Endothelial cell (in vitro differentiated cells): ENCODE measurements at places on chromosomes 4 and X.

- DNase-seq: no peak
Observed at GRCh38 chrX:37876716-37877115, 29.3 kb upstream of the DYNLT3 start.

- no peak for DNase-seq
Observed at GRCh38 chrX:66162331-66162822, 1.7 kb upstream of the HEPH start.

- DNase-seq: peak; percentile 28
Observed at GRCh38 chr4:180953572-180953971, 1289.6 kb upstream of the TENM3 start.

GRCh38 chr4:70239131-70239883 lies 3.1 kb upstream of the CSN3 start:
- no peak for DNase-seq

DNA sequence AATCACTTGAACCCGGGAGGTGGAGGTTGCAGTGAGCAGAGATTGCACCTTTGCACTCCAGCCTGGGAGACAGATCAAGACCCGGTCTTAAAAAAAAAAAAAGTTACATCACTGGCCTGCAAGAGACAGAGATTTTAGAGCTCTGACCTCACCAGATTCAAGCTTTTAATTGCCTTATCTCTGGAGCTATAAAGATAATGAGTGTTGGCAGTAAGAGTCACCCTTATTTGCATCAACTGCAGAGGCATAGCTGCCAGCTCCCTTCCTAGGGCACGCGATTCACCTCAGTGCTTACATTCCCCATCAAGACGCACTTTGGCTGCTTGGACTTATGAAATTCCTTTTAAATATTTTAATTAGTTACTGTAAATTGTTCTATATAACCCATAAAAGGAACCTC lies 12.5 kb upstream of the SPATA4 start:
- DNase-seq: no peak

GRCh38 chr4:4740071-4740470 lies 119.4 kb upstream of the MSX1 start:
- DNase-seq: no peak

DNA sequence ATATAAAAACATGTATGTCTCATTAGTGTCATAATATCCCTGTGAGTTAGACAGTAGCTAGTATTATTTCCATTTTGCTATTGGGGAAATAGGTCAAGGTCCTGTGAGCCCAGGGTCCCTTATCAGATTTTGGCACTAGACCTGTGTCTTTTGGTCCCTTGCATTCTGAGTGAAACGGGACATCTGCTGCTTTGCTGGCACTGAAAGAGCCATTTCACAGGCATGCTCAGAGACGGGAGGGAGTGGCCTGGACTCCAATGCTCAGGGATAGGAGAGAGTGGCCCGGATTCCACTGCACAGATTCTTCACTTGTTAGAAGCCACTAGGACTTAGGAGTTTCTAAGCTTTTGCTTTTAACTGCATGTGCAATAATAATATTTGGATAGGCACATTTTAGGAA lies 177.2 kb downstream of the TSPAN5 start:
- DNase-seq: no peak

DNA sequence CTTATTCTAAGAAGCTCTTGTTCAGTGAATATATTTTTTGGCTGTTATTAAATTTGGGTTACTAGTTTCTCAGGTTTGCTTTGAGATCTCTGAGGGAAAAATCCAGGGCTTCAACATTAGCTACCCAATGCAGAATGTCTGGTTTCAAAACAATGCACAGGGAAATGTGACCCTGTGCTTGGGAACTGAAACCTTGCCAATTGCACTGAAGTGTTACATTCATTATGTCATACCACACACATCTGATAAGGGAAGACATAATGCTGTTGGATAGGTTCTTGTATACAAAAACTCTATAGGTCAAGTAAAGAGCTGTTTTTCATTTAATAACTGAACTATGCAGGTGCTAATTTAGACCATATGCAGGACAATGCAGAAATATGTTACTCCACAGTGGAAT lies 345.3 kb upstream of the BMP3 start:
- no peak for DNase-seq

- no peak for DNase-seq
Observed at GRCh38 chr4:24971192-24971591, 58.4 kb upstream of the CCDC149 start.

DNA sequence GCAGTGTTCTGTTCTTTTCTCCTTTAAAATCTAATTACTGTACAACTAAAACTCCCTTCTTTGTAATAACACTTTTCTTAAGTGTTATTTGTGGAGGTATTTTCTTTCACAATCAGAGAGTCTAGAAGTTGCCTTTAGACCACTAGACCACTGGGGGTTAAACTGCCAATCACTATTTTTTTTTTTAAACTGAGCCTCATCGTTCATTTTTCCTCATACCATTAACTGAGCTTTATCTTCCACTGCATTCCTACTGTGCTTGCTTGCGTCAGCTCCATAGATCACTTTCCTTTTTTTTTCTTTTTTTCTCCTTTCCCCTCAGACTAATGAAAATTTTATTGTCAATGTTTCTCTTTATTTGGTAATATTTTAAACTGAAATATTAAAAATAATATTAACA lies 310.6 kb downstream of the PDHA2 start:
- no peak for DNase-seq

DNA sequence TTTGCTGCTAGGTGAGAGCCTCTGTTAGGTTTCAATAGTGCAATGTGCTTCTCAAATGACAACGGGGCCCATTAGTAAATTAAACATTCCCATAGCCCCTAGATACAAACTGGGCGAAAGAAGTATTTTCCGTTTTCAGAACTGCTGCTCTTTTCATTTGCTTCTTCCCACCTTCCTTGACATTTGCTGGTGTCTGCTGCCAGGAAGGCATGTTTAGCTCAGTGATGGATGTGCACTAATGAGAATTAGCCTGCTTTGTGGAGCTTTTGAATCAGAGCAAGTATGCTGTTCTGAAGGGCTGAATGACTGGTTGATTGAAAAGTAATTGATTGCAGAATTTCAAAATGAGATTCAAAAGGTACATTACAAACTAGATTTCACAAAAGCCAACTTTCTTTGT lies 57.0 kb downstream of the SHROOM3 start:
- no peak for DNase-seq

DNA sequence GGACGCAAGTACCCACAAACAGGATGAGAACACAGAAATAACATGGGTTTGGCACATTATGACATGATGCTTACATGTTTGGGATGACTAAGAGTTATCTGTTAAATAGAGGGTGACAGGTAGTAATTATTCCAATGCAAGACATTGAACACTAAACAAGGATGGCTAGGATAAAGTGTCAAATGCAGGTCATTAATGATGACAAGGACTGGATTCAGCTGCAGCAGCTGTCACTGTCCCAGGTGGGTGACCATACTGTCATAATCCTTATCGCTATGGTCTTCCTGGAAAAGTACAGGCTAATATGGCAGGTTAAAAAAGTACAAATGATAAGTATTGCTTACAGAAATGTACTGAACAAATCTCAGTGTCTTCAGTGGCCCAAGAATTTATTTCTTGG lies 123.9 kb downstream of the ANTXR2 start:
- DNase-seq: no peak

- DNase-seq: no peak
Observed at GRCh38 chrX:148732743-148733142, 232.3 kb downstream of the AFF2 start.

GRCh38 chr4:27085396-27085795 lies 224.8 kb downstream of the STIM2 start:
- no peak for DNase-seq

- DNase-seq: no peak
Observed at GRCh38 chrX:140432346-140433175, 72.3 kb downstream of the SOX3 start.

GRCh38 chrX:136525738-136526606 lies 6.0 kb upstream of the VGLL1 start:
- no peak for DNase-seq

DNA sequence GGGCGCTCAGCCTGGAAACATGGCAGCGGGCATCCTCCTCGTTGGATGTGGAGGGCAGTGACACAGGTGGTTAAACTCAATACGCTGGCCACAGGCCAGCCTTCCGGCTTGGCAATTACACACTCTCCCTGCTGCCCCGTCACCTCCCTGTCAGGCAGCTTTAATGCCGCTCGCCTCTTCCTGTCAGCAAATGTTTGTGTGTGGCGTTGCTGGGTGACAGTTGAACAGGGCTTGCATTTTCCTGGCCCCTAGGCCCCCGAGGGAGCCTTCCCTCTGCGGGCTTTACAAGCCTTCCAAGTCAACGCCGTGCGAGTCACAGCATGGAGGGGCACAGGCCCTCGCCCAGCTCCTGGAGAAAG lies 620.0 kb downstream of the BCOR start:
- DNase-seq: peak; percentile 2

GRCh38 chrX:111376486-111376885 lies 35.5 kb downstream of the DCX start:
- no peak for DNase-seq

- no peak for DNase-seq
Observed at GRCh38 chr4:77220828-77221613, 64.0 kb downstream of the CCNG2 start.

GRCh38 chrX:119753639-119754257 lies 4.6 kb upstream of the SOWAHD start:
- DNase-seq: peak; percentile 25

- DNase-seq: no peak
Observed at GRCh38 chr4:20617678-20618396, 82.4 kb upstream of the PACRGL start.

DNA sequence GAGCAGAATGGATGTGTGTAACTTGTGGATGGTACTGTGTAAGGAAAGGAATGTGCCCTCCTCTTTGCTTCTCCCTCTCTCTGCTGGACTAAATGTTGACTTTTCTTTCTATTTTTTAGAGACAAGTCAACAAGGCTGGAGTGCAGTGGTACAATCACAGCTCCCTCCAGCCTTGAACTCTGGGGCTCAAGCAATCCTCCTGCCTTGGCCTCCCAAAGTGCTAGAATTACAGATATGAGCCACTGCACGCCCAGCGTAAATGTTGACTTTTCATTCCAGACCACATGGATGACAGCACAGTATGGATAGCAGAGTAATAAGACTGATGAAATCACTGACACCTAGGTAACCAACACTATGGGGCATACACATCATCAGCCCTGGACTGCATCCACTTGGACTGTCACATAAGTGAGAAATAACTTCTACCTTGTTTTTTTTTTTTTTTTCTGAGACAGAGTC lies 5.1 kb upstream of the RPS3A start:
- no peak for DNase-seq

DNA sequence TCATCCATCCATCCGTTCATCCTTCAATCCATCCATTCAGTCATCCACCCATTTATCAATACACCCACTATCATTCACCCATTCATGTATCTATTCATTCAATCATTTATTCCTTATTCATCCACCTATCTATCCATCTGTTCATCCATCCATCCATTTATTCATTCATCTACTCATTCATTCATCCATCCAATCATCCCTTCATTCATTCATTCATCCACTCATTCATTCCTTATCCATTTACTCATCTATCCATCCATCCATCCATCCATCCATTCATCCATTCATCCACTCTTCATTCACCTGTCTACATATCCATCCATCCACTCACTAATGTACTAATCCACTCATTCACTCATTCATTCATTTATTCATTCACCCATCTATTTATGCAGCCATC lies 9.5 kb downstream of the P2RY8 start:
- no peak for DNase-seq

DNA sequence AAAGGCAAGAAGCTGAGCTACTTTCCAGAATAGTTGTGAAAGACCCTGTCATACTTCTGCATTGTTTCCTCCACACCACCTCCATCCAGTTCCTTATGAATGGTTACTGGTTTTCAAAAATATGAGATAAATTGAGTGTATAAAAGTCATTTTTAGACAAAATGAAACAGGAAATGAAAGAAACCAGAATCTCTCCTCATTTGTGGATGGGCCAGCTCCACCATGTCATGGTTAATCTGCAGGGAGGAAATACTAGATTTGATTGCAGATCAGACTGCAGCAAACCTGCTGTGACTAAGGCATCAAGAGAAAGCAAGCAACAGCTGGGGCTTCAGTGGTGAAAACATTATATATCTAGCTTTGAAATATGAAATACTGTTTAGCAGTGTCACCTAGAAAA lies 23.8 kb downstream of the F9 start:
- no peak for DNase-seq

GRCh38 chrX:7147978-7148854 lies at the start of gene PUDP:
Gene PUDP, minus strand, starts transcription at chrX:7148153. Its CDS starts 40 bp downstream, at chrX:7148113.
- DNase-seq: peak; percentile 83

- DNase-seq: peak; percentile 86
Observed at GRCh38 chrX:150568320-150569154, at the start of gene MTM1. Gene MTM1, plus strand, starts transcription at chrX:150568621. Its CDS starts 23,994 bp downstream, at chrX:150592615.

DNA sequence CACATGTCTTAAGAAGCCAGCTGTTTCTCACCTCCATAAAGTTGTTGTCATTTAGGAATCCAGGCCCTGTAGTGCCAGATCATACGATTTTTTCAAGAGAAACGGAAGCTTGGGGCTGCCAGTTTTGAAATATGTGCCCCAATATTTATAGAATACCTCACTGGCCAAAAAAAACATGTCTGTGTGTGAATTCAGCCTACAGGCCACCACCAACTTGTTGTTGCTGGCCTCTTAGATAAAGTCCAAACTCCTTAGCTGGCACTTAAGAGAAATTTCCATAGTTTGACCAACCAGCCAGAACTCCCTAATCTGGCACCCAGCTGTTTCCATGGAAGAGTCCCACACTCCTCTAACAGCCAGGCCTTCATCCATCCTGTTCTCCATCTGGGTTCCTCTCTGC lies 74.1 kb downstream of the WDR19 start:
- no peak for DNase-seq

DNA sequence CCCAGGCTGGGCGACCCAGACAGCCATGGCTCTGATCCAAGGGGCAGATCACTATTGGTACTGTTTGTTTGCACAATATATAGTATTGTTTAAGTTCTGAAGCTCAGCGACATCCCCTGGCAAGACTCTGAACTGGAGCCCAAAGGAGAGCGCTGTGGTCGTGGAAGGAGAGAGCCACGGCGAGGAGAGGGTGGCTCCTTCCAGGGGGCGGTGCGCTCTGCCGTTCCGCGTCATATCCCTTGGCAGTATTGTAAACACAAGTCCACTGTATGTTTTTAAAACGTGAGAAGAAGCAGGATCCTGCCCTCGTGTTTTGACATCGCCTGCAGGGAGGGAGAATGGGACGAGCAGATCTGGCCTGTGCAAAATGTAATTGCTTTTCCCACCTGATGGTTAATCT lies 185.5 kb downstream of the RAB28 start:
- DNase-seq: no peak

DNA sequence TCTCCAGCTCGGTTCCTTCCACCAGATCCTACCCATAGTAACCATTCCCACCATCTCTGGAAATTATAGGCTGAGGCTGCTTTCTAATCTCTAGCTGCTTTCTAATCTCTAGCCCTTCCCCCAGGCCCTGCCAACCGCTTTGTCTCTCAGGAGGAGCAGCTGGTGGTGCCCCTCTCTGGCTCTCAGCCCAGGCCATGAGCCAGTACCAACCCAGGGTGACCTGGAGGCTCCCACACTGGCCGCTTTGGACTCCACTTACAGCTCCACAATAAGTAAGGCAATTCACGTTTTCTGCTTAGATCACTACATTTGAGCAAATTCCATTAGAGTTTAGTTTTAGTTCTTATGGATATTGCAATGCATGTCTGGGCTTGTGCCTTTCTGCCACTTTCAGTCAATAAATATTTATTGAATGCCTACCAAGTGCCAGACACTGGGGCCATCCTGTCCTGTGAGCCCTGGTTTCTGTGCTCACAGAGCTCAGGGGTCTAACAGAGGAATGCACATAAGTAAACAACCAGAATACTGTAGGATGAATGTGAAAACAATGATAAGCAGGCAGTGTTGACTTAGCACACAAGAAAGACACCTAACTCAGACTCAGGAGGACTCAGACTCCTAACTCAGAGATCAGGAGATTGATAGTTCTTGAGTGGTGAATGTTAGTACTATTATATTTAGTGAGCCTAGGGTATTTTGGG lies 38.9 kb downstream of the SMC1A start:
- no peak for DNase-seq
